ENCODE measurements at places on chromosomes 2 and 18.

DNA sequence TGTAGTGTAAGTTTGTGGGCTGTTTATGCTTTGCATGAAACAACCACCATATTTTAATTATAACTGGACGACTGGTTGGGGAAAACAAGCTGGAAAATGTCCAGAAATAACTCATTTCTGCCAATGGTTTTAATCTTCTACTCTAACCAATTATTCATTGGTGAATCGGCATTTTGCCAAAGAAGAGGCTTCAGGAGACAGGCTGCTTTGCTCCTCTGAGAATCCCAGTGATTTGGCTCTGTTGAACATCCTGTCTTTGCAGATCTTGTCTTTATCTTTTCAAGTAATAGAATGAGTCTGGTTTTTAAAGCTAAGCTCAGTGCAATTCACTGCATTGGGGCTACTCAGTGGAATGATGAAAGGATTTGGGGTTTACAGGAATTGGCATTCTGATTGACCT lies 109.6 kb downstream of the APOB start:
- no peak for DNase-seq

DNA sequence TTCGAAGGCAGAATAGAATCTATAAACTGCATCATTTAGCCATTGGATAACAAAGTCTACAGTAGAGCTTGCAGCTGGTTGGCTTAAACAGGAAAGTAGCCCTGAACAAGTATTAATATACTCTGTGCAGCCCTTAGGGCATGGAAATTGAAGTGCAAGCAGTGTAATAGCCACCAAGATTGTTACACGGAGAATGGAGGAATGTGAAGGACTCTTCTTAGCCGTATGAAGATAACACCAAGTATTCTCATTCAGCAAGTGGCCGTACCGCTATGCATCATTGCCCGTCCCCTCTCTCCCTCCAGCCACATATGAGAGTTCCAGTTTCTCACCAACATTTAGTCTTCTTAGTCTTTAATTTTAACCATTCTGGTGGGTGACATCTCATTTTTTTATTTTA lies 40.5 kb downstream of the ANKRD12 start:
- DNase-seq: no peak

DNA sequence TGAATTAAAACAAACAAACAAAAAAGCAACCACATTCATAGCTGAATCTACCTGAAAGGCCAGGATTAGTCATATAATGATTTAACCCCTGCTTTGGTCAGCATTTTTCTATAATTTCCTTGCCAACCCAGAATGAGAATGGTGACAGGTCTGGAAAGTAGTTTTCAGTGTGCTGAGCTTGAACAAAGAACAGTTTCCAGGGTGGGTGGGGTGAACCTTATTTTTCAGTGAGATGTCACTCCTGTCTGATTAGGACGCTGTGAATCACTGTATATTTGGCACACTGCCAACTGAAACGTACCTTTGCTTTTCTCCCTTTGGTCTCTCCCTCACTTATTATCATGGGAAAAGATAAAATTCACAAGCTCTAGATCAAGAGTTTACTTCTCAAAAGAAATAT lies 35.0 kb upstream of the DSC1 start:
- no peak for DNase-seq

- DNase-seq: no peak
Observed at GRCh38 chr2:70767699-70768589, at the start of gene ADD2. ADD2 (minus strand) TSS chr2:70768200; CDS start chr2:70706408, 61,792 bp downstream.

GRCh38 chr2:45755585-45756335 lies 104.3 kb downstream of the PRKCE start:
- DNase-seq: no peak

DNA sequence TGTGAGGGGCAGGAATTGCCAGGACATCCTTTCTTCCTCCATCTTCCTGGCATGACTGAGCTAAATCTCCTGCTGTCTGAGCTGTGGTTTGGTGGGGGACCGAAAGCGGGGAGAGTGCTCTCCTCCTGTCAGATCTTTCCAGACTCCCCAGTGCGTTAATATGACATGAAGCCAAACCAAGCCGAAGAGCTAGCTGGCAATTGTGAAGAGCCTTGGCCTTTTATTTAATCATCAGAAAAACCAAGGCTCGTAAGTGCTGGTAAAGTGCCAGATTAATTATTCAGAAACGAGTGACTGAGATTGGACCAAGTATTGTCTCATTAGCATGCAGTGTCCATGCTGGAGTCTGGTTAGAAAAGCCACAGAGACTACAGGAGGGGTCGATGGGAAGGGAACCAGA lies 14.5 kb upstream of the LRPPRC start:
- no peak for DNase-seq

GRCh38 chr2:133838642-133839365 lies 270.5 kb upstream of the NCKAP5 start:
- DNase-seq: no peak

DNA sequence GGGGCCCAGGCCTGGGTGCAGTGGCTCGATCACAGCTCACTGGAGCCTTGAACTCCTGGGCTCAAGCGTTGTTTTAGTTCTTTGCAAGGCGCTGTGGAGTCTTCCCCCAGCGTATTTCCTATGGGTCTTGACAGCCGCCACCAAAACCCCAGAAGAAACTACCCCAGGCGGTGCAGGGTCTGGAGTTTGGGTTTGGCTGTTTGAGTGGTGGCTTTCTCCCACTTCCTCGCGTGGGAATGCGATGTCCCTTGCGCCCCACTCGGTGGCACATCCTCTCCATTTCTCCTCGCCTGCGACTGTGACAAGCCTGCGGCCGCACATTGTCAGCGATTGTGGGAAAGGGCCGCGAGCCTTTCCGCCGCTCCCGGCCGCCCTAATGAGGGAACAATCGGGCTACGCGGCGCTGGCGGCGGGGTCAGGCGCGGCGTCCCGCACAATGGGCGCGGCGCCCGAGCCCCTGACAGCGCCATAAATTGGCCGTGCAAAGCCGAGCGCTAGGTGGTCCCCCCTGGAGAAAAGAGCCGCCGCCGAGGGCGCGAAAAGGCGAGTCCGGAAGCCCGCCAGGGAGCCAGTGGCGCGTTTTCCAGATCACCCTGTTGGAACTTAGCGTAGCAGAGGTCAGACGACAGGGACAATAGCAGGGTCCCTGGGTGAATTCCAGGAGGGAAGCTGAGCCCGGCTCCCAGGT lies 194.9 kb upstream of the POU3F3 start:
- no peak for DNase-seq

DNA sequence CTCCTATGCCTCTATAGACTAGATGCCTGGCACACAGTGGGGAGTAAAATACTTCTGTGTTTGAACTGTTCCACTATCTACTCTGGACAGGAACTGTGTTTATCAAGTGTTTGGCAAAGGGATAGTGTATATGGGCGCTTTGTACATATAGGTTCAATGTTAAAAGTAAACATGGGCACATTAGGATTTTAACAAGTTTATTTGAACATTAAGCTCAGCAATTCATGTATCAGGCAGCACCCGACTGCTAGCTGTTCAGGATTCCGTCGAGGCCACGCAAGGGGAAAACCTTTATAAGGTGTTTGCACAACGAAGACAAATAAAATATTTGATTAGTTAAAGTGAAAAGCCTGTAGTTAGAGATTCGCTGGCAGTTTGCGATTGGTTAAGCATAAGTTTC lies 43.4 kb upstream of the ROCK2 start:
- no peak for DNase-seq

- no peak for DNase-seq
Observed at GRCh38 chr2:33291278-33292013, 185.0 kb upstream of the RASGRP3 start.

DNA sequence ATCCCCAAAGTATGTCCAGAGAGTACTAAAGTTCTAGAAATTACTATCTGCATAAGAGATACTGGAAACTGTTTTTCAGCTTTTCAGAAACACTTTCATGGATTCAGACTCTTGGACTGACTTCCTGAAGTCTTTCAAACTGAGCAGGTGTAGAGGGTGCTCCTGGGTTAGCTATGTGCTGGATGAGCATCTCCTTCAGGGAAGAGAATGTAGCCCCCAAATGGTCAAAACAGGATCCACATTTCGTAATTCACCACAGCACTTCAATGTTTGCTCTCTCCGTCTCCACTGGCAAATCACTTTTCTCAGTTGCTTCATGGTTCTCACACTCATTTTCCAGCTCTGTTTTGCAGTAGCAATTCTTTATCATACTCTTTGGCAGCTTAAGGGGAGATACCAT lies 23.2 kb upstream of the SATB2 start:
- no peak for DNase-seq

DNA sequence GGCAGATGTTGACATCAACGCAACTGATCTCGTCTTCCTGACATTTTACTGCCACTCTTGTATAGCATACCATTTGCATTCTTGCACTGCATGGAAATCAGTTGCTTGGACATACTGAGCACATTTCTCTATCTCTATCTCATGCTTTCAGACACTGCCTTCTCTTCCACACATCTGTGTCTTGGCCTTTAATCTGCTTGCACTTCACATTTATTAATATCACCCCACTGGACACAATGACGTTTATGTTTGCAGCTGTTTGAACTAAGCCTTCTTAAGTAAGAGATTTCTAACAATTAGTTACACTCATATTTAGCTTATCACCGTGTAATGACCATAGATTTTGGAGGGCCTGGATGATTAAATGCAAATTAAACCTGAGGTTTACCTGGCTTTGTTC lies 229.8 kb upstream of the CDH19 start:
- DNase-seq: no peak

DNA sequence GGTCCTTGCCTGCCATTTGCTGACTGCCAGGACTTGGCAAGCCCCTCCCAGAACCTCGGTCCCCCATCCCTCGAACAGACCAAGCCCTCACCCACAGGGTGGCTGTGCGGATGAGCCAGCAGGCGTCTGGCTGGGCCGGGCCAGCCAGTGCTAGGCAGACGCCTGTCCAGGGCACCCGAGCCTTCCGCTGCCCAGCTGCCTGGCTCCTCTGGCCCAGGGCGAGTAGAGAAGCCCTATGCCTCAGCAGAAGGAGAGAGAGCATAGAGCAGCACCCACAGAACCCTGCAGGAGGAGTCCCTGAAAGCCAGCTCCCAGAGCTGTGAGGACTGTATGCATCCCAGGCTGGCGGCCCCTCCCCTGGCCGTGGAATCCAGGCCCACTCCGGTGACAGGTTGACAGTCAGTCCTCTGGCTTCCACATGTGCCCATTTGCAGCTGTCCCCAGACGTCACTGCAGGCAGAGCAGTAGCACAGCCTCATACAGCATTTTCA lies 62.1 kb upstream of the GLI2 start:
- DNase-seq: no peak

- DNase-seq: no peak
Observed at GRCh38 chr2:80546766-80547165, 242.2 kb upstream of the LRRTM1 start.

DNA sequence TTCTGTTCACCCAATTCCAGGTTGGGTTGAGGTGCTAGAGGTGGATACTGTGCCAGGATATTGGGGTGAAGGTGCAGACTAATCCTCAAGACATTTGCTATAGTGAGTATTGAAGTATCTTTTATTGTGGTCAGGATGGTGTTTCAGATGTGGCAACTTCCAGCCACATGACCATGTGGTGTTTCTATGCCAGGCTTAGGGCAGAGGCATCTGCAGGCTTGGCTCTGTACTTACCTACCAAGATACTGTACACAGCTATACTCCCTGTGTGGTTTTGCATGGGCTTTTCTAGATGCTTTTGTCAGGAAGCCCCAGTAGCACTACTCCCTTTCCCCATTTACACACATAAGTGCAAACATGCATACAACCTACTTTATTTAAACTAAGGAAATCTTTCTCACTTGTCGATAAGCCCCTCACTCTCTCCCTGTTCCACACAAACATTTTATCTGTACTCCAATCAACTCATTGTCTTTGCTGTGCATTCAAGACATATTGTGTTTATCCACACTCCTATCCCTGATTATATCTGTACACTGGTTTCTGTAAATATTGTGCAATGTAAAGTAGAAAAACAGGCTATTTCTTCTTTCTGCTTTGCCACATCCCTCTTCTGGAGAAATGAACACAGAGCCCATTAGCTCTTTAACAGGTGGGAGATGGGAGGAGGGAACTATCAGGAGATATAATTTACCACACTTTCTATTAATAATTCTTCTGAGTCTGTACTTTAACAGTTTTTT lies 12.3 kb downstream of the ARL6IP6 start:
- no peak for DNase-seq

DNA sequence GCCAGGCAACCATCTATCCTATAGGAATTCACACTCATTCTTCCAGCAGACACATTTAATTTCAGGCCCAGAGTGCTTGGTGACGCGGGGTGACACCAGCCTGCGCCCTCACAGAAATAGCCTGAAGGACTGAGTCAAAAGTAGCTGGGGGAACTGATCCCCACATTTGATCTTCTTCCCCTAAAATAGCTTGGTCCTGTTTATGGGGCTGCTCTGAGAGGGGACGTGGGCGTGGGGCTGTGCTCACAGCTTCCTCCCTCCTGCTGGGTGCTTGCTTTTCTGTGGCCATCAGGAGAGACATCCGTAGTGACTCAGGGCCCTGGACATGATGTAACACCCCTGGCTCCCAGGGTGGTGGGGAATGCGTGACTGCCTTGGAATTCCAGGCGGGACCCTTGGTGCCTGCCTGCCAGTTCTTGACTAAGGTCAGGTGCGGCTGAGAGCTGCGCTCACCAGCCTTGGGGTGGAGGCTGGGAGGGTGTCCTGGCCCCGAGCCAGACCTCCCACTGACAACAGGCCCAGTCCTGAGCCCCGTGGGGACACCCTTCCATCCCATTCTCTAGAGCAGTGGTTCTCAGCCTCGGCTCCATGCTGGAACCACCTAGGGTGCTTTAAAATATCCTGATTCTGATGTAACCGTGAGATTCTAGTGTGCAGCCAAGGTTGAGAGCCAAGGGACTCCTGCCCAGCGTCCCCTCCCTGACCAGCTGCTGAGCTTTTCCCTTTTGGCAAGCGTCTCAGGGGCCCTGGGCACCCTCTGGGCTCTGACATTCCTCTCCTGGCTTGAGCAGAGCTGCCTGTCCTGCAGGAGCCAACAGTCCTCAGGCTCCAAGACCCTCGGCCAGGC lies 47.4 kb upstream of the SMAD7 start:
- DNase-seq: peak; percentile 46

DNA sequence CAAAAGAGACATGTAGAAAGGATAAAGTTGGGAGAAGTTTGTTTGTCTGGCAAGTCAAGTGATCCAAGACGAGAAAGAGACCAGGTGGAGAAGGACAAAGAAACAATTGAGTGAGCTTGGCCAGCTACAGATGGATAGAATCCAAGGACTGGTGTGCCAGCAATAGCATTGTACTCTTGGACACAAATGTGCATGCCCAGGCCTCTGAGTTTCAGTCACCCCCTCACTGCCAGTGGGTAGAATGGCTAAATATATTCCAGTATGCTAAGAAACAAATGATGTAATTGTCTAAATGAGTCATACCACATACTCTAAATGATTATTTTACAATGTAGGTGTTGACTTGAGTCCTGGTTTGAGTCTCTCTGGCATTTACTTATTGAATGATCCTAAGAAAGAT lies 881.3 kb downstream of the LRRTM4 start:
- peak; percentile 78 for DNase-seq

DNA sequence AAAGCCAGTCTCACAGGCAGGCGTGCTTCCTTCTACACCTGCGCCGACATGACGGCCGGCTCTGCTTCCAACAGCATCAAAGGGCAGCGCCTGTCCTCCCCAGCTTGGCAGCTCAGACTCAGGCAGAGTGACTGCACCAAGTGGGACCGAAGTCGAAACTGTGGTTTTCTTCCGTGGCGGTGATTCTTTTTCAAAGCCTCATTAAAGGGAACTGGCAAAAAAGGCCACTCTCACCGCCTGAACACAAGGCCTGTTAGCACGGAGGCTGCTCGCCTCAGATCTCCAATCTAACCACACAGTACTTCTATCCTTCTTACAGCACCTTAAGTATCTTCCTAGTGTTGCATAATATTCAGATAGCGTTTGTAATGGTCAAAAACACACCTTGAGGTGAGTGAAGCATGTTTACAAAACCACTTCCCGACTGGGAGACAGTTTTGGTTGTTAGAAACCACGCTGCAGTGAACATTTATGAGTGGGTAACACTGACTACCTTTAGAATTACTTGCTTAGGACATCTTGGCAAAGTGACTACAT lies 236.4 kb downstream of the HDAC4 start:
- no peak for DNase-seq
